ENCODE measurements at places on chromosomes 5 and 9. TPM values are rescaled to one million over a fixed set of nuclear protein-coding genes. Genes with fewer than 3 reads are reported as not detected.

The PCDHGA9 gene
- 4.4 TPM for total RNA-seq

The IFNA21 gene
- not detected for total RNA-seq

The CD72 gene
- 0.95 TPM for total RNA-seq

The MYOZ3 gene
- total RNA-seq = not detected

The TAS2R1 gene
- total RNA-seq = 0.82 TPM

DNA sequence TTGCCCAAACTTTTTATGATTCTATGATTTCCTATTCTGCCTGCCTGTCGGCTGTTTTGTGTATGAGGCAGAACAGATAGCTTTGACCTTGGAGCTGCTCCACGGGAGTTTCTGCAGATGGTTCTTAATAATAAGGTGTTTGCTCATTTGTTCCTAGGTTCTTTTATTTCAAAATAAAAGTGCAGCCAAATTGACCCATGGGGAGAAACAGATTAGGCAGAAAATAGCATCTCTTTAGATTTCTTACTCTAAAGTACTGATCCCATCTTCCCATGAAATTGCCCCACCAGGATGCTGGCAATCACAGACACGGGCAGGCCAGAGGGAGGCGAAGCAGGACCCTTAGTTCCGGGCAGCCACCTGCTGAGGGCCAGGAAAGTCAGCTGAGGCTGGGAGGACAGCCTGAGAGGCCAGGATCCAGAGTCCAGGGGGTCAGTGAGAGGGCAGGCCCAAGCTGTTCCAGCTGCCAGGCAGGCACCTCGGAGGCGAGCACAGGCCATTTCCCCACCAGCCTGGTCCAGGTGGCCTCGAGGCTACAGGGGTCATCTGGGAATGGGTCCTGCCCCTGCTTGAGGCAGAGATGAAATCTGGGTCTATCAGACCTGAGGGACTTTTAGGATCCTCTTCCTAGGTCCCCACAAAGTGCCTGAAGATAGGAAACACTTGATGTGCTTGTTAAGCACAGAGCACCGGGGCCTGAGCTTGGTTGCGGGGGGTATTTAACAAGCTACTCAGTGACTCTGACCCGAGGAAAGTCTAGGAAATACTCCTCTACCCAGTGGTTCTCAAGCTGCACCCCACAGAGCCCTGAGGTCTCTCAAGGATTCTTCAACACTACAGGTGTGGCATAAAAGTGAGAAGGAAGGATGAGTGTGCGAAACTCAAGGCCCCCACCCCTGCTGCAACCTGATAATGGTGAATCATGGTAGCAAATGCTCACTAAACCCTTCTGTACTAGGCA is 145.4 kb downstream of the CMYA5 start:
- no peaks in the 10 kb centered on the region for H3K27me3 ChIP-seq
- no peaks in the 10 kb centered on the region for H3K36me3 ChIP-seq
- H3K27ac ChIP-seq = no peak overlapping the region
- H3K4me3 ChIP-seq = no peak overlapping the region
- no peak for DNase-seq

DNA sequence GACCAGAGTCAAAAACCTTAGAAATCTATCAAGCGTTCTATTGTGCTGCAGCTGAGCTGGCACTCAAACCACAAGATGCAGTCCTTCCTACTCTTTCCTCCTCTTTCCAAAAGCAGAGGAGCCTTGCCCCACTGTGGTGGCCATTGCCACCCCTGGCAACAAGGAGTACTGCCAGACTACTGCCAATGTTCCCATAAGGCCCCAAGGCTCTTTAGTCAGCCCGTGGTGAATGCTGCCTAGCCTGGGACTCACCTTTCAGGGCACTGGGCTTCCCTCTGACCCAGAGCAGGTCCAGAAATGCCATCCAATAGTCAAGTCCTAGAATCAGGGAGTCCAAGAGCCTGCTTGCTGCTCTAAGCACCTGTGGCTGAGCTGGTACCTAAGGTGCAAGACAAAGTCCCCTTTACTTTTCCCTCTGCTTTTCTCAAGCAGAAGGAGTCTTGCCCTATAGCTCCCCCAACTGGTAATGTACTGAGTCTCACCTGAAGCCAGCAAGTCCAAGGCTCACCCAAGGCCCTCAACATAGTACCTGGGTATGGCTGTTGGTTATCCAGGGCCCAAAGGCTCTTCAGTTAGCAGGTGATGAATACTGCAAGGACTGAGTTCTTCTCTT is 219.4 kb downstream of the ATPSCKMT start:
- H3K4me3 ChIP-seq = no peak overlapping the region
- no peaks in the 10 kb centered on the region for H3K36me3 ChIP-seq
- DNase-seq = no peak
- no peaks in the 10 kb centered on the region for H3K4me1 ChIP-seq
- H3K27me3 ChIP-seq = no peaks in the 10 kb centered on the region

- H3K4me3 ChIP-seq = no peak overlapping the region
- no peak overlapping the region for H3K27ac ChIP-seq
- H3K27me3 ChIP-seq = no peaks in the 10 kb centered on the region
These were observed 430.8 kb downstream of the ARHGEF28 start for GRCh38 chr5:74056789-74057164.

- no peaks in the 10 kb centered on the region for H3K27me3 ChIP-seq
- H3K4me1 ChIP-seq = peaks cover 8% of the 10 kb centered on the region
- H3K36me3 ChIP-seq = no peaks in the 10 kb centered on the region
- DNase-seq = no peak
These were observed 4.5 kb downstream of the AK6 start for GRCh38 chr5:69364850-69365249.

DNA sequence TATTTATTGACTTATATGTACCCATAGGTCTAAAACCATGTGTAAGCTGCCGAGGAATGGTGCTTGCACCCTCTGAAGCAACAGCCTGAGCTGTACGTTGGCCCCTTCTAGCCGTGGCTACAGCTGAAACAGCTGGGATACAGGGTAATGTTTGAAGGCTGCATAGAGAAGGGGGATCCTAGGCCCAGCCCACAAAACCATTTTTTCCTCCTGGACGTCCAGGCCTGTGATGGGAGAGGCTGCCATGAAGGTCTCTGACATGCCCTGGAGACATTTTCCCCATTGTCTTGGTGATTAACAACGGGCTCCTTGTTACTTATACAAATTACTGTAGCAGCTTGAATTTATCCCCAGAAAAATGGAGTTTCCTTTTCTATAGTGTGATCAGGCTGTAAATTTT is 244.7 kb downstream of the COMMD10 start:
- no peak overlapping the region for H3K27ac ChIP-seq
- no peak overlapping the region for H3K4me3 ChIP-seq
- H3K4me1 ChIP-seq = no peaks in the 10 kb centered on the region
- H3K27me3 ChIP-seq = no peaks in the 10 kb centered on the region
- DNase-seq = no peak

Data from Caco-2 (cell line).